Neural progenitor cell (in vitro differentiated cells): ENCODE measurements at places on chromosomes 6 and 20.

DNA sequence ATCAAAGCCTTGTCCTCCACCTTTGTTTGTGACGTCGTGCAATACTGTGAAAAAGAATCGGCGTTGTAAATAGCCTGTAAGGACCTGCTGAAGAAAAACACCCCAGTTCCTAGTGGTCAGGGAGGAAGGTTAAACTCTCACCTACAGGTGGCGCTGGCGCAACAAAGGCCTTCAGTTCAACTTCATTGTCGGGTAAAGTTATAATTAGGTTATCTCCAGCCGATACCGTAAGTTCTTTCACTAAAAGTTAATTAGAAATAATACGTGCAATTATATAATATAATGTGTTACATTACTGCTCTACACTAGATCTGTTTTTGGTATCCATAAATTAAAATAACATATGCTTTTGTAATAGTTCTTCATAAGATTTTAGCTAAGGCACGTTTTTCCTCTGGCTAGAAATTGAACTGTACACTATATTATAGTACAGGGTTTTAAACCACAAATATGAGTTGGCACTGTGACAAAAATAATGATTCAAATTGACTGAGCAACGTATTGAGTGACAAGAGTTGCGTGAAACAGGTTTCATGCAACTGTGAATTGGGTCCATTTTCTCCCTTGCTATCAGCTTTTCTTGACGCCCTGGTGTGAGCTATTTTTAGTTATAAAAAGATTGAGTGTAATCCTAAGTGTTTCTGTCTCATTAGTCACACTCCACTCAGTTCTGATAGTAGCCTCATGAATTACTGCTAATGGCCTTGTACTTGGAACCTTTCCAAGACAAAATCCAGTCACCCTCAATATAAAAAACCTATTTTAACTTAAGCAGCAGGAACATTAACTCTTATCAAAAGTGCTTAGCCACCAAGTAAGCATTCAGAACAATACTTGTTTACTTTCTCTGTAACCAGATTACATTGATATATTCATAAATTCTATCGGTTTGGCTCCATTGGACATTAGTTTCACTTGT lies 62.3 kb downstream of the KIAA0319 start:
- H3K27ac ChIP-seq, result no peak overlapping the region
- no peaks in the 10 kb centered on the region for H3K27me3 ChIP-seq
- H3K36me3 ChIP-seq, result no peaks in the 10 kb centered on the region
- DNase-seq, result peak; percentile 79
- no peak overlapping the region for H3K4me3 ChIP-seq

DNA sequence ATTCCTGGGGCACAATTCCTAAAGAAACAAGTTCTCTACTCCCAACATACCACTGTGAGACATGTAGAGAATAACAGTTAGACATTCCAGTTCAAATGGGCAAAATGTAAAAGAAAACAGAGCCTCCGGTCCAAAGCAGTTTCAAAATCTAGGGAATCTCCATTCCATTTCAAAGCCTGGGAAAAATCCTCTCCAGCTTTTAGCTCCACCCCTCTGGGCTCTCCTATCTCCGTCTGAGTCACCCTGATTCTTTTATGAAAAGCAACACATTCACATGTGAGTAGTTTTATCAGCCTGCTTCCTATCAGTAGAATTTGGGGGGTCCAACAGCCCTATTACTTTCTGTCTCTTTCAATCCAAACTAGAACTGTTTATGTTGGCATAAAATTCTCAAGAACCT lies 3.7 kb downstream of the CSNK2A1 start:
- H3K4me1 ChIP-seq, result peaks cover 11% of the 10 kb centered on the region
- no peak overlapping the region for H3K27ac ChIP-seq
- H3K27me3 ChIP-seq, result peaks cover 2% of the 10 kb centered on the region

DNA sequence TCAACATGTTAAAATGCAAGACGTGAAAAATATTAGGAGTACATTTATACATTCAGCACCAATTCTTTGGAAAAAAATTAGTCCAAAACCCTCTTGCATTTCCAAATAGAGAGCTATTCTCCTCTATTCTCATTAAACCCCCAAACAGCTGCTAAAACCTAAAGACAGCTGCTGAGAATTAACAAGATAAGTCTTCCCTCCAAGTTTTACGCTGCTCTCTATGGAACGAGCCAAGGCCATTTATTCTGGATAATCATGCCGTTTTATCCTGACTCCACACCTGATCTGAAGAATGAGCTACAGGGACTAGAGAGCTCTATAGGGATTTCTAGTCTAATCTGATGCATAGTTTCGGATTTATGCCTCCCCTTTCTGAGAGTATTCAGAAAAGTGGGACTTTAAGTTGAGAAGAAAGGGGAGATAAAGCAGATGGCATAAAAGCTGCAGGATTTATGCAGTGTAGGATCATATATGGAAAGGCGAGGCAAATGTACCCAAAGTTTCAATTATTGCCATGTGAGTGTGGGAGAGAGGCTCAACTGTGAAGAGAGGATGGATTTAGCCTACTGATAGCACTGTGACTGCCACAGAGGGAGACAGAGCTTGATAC lies 64.7 kb upstream of the HS3ST5 start:
- H3K27me3 ChIP-seq, result no peaks in the 10 kb centered on the region
- H3K36me3 ChIP-seq, result no peaks in the 10 kb centered on the region
- no peak for DNase-seq
- H3K4me3 ChIP-seq, result no peak overlapping the region
- peaks cover 11% of the 10 kb centered on the region for H3K4me1 ChIP-seq

GRCh38 chr20:8002056-8002455 lies 17.5 kb downstream of the TMX4 start:
- H3K27me3 ChIP-seq, result no peaks in the 10 kb centered on the region
- DNase-seq, result no peak
- H3K4me3 ChIP-seq, result no peak overlapping the region
- H3K4me1 ChIP-seq, result no peaks in the 10 kb centered on the region

- no peak overlapping the region for H3K27ac ChIP-seq
- H3K36me3 ChIP-seq, result peaks cover 34% of the 10 kb centered on the region
- DNase-seq, result no peak
Observed at GRCh38 chr20:49283703-49284625, 6.1 kb upstream of the ZNFX1 start.

DNA sequence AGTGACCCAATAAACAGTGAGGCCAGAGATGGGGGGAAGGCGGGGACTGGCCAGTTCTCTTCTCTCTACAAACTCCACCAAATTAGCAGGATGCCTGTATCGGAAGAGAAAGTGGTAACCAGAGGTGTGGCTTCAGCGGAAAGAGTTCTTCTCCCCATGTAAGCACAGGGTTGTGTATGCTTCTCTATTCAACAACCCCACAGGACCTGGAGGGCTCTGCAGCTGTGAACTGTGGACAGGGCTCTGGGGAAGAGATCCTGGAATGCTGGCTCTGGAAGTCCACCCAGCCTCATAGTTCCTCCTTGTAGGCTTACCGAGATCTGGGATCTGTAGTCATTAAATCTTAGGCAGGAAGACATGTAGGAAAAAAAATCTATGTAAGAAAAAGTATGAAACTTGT lies 186.2 kb downstream of the FOXC1 start:
- H3K27ac ChIP-seq, result no peak overlapping the region
- H3K27me3 ChIP-seq, result no peaks in the 10 kb centered on the region

- H3K4me3 ChIP-seq, result no peak overlapping the region
- H3K4me1 ChIP-seq, result no peaks in the 10 kb centered on the region
- H3K36me3 ChIP-seq, result no peaks in the 10 kb centered on the region
- no peaks in the 10 kb centered on the region for H3K27me3 ChIP-seq
- no peak for DNase-seq
- no peak overlapping the region for H3K27ac ChIP-seq
Observed at GRCh38 chr6:87375315-87375714, 30.7 kb downstream of the C6orf163 start.

DNA sequence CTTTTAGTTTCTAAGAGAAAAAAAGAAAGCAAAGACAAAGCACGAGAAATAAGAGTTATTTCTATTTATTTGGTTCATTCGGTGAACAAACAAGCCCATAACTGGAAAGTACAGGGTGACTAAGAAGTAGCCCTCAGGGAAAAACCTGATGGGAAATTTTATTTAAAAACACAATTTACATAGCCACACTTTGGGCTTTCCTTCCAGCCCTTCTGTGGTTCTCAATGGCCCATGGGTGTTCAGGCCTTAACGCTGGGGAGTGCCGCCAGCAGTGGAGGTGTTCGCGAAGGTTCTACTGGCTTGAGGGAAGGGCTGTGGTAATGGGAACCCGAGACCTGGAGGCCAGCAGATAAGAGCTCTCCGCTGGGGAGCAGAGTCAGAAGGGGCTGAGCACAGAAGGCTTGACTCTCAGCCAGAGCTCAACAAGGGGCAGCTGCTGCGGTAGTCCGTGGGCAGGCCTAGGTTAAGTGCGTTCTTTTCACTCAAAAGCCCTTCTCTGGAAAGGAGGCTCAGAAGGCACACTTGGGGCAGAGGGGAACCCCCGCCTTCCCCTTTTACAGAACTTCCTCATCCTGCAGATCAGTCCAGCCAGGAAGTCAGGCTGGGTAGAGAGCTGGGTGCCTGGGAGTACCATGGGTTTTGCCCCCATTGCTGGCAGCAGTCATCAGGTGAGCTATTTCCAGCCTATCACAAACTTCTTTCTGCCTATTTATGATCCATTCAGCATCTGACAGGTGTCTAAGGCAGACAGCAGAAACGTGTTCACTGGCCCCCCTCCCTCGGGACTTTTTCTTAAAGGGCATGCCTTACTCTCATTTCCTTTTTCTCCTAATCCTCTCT lies 8.8 kb upstream of the CD83 start:
- H3K27me3 ChIP-seq, result no peaks in the 10 kb centered on the region
- no peak overlapping the region for H3K4me3 ChIP-seq
- H3K36me3 ChIP-seq, result no peaks in the 10 kb centered on the region
- no peak overlapping the region for H3K27ac ChIP-seq
- no peak for DNase-seq

DNA sequence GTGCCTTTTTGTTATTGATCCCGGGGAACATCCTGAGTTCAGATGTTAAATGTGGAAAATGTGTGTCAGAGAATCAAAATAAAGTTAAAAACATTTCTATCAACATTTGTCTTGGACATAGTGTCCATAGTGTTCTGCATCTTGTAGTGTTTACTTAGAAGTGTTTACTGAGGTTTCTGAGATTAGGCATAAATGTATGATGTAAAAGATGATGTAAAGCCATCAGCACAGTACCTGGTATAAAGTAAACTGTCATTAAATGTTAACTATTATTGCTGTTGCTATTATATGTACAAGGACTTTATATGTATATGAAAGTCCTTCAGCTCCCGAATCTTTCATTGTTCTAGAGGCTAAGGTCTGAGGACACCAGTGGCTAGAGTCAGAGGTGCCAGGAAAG lies 28.2 kb upstream of the VEGFA start:
- H3K4me3 ChIP-seq, result no peak overlapping the region
- no peak for DNase-seq
- H3K27ac ChIP-seq, result no peak overlapping the region
- no peaks in the 10 kb centered on the region for H3K27me3 ChIP-seq
- H3K36me3 ChIP-seq, result no peaks in the 10 kb centered on the region
- H3K4me1 ChIP-seq, result peaks cover 32% of the 10 kb centered on the region

- H3K36me3 ChIP-seq, result no peaks in the 10 kb centered on the region
- H3K4me3 ChIP-seq, result no peak overlapping the region
- no peak for DNase-seq
- H3K4me1 ChIP-seq, result no peaks in the 10 kb centered on the region
Observed at GRCh38 chr6:101290346-101290745, 103.2 kb upstream of the GRIK2 start.

DNA sequence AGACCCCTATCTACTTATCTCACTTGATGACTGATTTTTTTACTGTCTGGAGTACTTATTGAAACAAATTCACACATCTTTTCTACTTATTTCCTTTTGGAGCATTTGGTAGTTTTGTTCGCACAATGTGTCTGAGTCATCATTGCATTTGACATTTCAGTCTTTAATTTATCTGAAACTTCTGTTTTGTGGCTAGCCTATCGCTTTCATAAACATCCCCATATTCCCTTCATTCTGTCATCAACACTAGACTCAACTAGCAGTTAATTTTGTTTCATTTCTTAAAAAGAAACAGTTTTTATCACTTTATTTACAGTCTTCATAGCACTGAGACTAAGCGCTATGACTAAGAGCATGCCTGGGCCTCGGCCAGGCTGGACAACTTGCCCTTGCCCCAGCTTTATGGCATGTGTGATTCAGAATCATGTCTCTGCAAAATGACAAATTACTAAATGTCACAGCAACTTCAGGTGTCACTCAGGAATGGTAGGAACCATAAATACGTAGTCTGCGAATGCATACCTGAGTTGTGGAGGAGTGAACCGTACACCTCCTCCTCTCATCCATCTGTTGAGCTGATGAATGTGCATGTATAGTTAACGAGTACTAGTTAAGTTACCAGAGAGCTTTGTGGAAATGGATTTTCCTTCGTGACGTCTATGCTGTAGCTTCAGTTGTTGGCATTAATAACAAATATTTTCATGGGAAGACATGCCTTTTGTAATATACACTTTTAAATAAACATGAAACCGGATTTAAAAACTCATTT lies 16.2 kb downstream of the L3MBTL3 start:
- no peak overlapping the region for H3K27ac ChIP-seq
- no peak overlapping the region for H3K4me3 ChIP-seq
- H3K4me1 ChIP-seq, result no peaks in the 10 kb centered on the region

DNA sequence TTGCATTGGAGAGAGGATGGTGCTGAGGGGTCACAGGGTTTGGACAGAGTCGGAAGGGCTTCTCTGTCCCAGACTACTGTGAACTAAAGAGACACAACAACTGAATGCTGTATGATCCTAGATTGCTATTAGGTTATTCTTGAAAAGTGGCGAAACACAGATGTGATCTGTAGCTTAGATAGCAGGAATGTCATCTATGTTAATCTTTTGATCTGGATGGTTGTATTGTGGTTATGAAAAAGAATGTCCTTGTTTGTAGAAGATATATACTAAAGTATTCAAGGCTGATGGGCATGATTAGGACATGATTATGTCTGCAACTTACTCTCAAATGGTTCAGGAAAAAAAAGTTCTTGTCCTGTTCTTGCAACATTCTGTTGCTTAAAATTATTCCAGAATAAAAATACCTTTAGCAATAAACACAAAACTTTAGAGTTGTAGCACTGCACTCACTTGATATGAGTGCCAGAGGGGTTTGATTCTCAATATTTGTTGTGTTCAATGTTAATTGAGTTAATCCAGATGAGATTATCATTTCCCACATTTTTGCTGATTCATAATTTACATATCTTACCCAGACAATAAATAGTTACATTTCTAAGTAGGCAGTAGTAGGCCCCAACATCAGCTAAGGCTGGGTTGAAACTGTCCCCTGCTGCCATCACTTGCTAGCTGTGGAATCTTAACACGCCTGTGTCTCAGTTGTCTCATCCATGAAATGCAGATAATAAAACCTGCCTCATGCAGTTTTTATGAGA lies 645.2 kb downstream of the KIF16B start:
- H3K4me1 ChIP-seq, result no peaks in the 10 kb centered on the region
- no peak overlapping the region for H3K27ac ChIP-seq
- H3K36me3 ChIP-seq, result no peaks in the 10 kb centered on the region
- DNase-seq, result no peak
- no peak overlapping the region for H3K4me3 ChIP-seq

- H3K4me1 ChIP-seq, result no peaks in the 10 kb centered on the region
- DNase-seq, result no peak
- H3K4me3 ChIP-seq, result no peak overlapping the region
- H3K36me3 ChIP-seq, result peaks cover 6% of the 10 kb centered on the region
- no peak overlapping the region for H3K27ac ChIP-seq
Observed at GRCh38 chr6:160756871-160757270, 54.8 kb downstream of the PLG start.
